Lower lobe of right lung (tissue), 2 donors: ENCODE measurements at places on chromosomes 2 and 18.

- DNase-seq, result no peak
Measured at GRCh38 chr18:3192286-3192685, 27.5 kb downstream of the MYOM1 start.

GRCh38 chr2:47708801-47709499, 74.0 kb upstream of the MSH6 start:
- DNase-seq, result no peak

DNA sequence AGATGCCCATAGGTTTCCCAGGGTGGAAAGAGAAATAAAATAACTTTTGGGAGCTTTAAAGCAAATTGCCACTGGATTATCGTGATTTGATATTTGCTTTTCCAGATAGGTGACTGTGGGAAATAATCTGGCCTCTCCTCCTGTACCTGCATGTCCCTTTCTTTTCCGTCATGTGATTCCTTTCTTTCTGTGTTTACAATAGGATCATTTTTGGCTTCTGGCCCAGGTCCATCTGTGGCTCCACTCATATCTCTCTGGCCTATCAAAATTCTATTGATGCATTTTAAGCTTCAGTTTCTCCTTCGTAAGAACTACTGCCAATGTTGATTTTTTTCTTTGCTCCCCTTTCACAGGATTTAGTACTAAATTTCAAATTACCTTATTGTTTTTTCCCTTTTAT, 153.6 kb downstream of the CCDC85A start:
- no peak for DNase-seq

DNA sequence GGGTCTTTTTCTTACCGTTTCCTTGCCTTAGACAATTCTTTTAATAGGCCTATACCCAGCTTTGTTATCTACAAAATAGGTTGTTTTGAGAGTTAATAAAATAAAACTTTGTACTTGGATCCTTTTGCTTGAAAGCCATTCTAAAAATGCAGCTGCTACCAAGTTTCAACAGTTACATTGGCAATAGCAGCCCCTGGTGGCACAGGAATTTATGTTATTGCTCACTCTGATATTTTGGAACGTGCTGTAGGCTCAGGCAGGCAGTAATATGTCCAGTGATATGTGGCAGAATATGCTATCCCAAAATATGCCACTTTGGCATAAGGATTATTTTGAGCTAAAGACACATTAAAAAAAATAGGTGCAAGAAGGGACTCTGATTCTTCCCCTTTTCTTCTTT, 6.7 kb upstream of the COMMD1 start:
- DNase-seq, result no peak

DNA sequence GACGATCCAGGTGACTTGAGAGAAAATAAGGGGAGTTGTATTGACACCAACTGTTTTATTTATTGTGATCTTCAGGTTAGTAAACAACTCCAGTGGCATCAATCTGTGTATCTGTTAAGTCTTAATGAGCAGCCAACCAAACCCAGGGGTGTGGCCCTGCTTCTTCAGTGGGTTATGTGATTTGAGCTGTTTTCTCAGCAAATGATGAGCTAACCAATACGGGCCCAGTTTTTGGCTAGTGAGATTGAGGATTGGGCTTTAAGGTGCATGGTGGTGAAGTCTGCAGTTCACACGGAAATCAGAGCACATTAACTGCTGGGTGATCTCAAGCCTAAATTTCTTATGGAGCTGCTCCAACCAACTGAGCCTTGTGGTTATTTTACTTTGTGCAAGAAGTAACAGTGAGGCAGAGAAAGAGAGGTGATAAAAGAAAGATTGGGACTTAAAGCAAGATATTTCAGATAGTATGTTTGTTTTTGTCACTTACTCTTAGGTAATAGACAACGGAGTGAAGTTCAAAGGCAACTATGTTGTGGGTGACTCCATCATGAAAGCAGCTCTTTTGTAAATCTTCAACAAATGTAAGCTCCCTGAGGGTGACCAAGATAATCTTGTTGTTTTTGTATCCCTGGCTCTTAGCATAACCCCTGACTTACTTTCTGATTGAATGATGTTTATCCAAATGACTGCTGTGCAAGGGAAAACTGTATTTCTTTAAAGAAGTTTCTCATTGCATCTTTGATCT, 2.4 kb downstream of the MTCL1 start:
- DNase-seq, result no peak

- no peak for DNase-seq
Measured at GRCh38 chr2:74525717-74526648, at the start of gene DQX1. Gene DQX1, minus strand, starts transcription at chr2:74526231. Its CDS starts 502 bp downstream, at chr2:74525729.

DNA sequence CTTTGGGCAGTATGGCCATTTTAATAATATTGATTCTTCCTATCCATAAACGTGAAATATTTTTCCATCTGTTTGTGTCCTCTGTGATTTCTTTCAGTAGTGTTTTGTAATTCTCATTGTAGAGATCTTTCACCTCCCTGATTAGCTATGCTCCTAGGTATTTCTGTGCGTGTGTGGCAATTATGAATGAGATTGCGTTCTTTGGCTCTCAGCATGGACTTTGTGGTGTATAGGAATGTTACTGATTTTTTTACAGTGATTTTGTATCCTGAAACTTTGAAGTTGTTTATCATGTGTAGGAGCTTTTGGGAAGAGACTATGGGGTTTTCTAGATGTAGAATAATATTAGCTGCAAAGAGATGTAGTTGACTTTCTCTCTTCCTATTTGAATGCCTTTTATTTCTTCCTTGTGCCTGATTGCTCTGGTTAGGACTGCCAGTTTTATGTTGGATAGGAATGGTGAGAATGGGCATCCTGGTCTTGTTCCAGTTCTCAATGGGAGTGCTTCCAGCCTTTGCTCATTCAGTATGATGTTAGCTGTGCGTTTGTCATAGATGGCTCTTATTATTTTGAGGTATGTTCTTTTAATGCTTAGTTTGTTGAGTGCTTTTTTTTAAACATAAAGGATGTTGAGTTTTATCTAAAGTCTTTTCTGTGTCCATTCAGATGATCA, 27.0 kb upstream of the THUMPD2 start:
- DNase-seq, result no peak

GRCh38 chr2:37984176-37984575, 59.1 kb downstream of the RMDN2 start:
- no peak for DNase-seq

DNA sequence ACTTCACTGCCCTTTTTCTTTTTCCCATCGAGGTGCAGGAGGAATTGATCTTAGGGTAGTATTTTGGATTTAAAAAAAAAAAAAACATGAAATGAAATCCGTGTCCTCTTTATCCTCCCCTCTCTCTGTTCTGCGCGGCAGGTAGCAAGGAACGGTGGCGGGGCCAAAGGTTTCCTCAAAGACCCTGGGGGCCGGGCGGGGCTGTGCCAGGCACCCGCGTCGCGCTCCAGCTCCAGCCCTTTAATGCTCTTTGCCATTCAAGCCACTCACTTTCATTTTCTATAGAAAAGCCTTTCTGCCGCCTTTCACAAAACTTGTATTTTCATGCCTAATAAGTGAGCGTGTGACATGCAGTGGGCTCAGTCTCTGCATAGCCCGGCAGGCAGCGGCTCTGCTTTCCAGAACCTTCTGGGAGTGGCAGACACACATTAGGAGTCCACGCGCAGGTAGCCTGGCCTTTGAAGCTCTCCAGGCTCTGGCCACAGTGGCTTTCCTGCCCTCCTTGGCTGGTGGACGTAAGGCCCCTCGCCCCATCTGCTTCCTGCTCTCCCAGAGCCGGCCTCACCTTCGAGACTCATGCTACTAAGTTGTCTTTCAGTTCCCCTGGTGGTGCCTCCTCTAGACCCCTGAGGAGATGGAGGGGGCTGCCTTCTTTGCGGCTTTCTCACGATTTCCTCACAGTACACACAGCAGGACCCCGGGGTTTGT, 41.7 kb downstream of the AGAP1 start:
- no peak for DNase-seq

DNA sequence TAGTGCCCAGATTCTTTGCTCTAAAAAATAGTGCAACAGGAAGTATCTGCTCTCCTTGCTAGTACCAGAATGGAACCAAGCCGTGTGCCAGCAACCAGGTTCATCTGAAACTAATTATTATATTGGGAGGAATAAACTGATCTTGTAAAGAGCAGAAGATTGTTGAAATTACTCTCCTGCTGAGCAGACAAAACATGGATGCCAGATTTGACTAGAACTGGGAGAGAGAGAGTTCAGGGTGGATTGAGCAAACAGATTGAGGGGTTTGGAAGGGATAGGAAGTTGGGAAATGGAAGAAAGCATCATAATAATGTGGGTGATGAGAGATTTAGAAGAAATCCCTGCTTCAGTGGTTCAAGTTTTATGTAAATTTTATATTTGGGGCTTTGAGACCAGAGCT, 160.1 kb upstream of the RASGRP3 start:
- no peak for DNase-seq

GRCh38 chr2:125581557-125581956, 1074.4 kb upstream of the GYPC start:
- DNase-seq, result no peak

DNA sequence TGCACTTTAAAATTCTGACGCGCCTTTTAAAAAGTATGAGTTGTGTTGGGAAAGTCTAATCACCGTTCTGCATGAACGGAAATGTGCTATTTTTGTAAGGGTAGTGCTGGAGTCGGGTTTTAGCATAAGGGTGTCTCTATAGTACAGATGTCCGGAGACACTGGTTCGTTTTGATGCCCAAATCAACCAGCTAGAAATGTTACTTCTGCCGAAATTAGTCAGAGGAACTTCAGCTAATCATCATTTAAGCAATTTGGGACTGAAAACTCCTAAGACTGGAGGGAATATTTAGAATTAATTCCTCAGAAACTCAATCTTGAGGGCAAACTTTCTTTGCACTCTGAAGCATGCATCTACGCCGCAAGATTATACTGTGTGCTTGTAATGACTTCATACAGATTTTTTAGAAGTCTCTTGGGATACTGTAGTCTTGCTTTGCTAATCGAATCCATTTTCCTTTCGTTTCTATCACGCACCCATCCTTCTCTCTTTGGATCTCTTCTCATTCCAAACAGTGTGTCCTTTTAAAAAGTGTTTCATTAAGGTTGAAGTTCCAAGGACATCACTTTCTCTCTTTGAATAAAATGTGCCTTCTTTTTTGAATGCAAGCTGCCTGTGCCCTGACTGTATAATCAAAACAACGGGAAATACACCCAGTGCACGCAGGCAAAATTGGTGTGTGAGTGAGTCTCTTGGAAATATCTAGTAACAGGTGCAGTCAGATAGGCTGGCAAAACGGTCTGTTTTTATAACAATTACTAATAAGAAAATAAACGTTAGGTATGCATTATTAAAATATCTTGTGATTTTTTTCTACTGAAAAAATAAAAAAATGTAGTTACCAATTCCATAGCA, 270.9 kb upstream of the TCF4 start:
- DNase-seq, result no peak

- DNase-seq, result no peak
Measured at GRCh38 chr2:43331422-43331821, 105.0 kb upstream of the ZFP36L2 start.

- DNase-seq, result no peak
Measured at GRCh38 chr2:53987336-53987921, 16.6 kb upstream of the PSME4 start.

DNA sequence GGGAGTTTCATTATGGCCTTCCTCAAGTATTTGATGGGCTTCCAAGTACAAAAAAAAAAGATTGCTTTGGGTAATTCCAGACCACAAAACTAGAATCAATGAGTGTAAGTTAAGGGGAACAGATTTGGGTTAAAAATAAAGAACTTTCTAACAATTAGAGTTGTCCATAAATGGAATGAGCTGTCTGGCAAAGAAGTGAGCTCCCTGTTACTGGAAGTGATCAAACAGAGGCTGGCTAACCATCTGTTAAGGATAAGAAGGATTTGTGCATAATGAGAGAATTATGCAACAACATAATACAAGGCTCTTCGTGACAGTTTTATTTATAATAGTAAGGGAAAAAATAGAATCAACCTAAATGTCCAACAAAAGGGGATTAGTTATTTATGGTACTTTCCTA, 44.6 kb upstream of the ACVR1 start:
- no peak for DNase-seq

DNA sequence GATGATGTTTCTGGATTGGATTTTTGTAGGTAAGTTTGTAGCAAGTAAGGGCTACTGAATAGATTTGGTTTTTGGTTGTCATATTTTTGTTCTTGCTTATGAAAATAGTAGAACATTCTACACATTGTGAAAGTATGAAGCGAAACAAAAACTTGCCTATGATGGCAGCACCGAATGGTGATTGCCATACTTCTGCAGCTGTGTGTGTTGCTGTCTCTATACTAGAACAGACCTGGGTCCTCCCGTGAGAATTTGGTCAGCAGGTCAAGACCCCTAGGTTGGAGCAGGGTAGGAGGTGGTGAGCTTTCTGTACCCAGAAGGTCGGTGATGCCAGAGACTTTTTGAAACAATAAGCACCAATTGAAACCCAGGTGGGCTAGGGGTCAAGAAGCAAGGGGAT, 322.6 kb downstream of the PRKCE start:
- DNase-seq, result no peak

GRCh38 chr2:112033600-112033999, 21.5 kb upstream of the TMEM87B start:
- peak; percentile 49 for DNase-seq

DNA sequence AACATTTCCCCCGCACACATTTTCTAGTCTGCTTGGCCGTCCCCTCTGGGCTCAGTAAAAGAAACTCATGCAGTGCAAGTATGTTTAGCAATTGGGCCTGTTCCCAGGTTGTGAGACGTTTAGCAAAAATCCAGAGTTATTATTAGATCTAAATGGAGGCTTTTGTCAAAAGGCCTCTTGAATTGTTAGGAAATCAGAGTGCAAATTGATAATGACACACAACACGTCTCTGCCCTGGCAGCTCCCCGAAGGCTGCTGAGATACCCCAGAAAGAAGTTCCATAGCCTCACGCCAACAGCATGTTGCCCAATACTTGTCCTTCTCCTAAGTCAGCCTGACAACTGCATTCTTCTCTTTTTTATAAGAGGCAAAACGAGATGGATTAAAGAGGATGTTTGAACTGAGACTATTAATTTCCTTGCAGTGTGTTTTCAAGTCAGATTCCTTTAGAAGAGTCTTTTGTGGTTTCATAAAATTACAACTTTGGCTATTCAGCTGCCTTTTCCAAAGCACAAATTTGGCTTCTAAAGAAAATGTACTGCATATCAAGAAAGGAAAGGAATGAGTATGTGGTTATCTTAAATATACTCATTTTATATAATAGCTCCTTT, 202.2 kb downstream of the TRIB2 start:
- peak; percentile 44 for DNase-seq

DNA sequence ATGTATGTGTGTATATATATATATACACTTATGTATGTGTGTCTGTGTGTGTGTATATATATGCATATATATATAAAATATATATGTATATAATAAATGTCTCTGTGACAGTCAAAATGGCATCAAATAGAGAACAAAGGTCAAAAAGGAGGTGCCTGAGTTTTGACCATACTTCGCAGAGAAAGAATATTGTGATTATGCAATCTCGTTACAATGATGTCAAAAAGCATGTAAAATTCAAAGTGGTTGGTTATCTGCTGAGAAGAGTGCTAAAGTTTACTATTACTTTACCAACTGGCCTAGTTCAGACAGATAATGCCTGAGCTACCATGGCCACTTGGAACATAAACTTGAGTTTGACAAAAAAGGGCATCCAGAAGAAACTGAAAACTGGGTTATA, 375.0 kb downstream of the NBAS start:
- no peak for DNase-seq

DNA sequence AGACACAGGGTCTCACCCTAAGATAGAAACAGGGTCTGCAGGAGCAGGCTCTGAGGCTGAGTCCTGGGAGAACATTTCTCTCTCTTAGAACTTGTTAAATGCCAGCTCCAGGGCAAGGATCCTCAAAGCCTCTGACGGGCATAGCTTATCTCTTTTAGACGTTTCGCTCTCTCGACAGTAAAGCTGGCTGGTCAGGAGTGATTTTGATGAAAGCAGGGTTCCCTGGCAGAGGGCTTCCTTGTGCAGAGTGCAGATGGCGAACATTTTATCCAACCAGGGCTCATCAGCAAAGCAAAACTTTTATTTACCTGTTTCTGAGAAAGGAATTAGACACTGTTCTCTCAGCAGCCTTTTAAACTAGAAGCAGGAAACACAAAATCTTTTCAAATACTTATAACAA, 350.8 kb downstream of the ALK start:
- DNase-seq, result no peak
